NCI-H2029 treated with DMSO at 0.1 percent for 48 hours (cell line): ENCODE measurements at places on chromosomes 6 and 20.

- DNase-seq: no peak
Measured at GRCh38 chr20:23126281-23127061, 40.3 kb upstream of the CD93 start.

GRCh38 chr20:48823476-48823875, 4.3 kb downstream of the PREX1 start:
- DNase-seq: no peak

- DNase-seq: no peak
Measured at GRCh38 chr6:112017169-112017568, 36.7 kb upstream of the CCN6 start.

- DNase-seq: no peak
Measured at GRCh38 chr6:27295301-27296079, 16.6 kb downstream of the POM121L2 start.

GRCh38 chr6:11462742-11463397, 74.7 kb upstream of the TMEM170B start:
- no peak for DNase-seq

GRCh38 chr20:60246751-60247150, 288.5 kb downstream of the CDH26 start:
- DNase-seq: no peak

DNA sequence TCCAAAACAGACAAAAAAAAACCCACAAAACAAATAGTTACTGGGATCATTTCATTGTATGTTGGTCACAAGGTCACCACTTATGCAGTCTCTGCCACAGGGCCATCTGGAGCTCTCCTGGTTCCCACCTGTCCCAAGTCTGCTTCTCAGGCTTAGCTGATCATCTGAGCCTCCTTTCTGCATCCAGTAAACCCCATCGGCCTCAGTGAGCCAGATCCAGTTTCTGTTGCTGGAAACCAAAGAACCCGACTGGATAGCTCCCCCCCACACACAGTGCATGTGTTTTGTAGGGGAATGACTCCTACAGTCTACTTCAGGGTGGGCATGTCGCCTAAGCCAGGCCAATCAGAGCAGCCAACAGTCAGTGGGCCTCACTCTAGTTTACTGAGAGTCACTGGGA, 233.3 kb downstream of the PREX1 start:
- no peak for DNase-seq

- DNase-seq: no peak
Measured at GRCh38 chr6:1987640-1988039, 257.8 kb downstream of the GMDS start.

- no peak for DNase-seq
Measured at GRCh38 chr6:169921853-169922824, 170.7 kb downstream of the ERMARD start.

- no peak for DNase-seq
Measured at GRCh38 chr20:36854348-36855240, 21.3 kb upstream of the TLDC2 start.

DNA sequence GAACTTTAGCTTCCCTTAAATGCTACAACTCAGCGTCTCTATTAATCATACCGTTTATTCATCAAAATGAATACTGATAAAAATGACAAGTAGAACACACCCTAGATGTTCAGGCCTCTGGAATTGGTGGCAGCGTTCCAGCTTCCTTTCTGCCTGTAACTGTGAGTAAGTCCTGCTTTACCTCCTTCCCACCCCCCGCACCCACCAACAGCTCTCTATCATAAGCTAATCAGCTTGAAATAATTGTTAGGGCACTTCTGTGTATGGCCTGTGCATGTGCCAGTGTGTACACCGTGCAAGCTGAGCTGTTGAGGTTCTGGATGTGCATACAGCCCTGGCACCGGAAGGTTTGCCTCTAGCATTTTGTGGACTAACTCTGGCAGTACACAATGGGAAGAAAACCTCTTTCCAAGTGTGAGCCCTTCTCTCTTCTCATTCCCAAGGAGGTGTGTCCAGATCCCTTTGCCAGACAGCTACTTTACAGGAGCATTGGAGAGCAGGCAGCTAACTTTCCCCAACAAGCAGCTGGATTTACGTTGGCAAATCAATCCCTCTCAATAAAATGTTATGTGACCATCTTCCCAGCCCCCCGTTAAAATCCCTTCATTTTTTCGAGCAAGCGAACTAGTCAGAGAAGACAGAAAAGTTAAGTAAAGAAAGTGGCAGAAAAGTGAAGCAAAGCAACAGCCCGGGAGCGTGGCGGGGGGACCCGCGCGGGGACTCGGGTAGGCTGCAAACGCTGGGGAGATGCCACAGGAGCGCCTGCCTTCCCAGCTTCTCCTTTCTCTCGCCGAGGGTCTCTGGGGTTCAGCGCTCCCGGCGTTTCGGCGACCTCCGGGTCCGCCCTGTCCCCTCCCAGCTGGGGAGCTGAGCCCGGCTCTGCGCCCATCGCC, 803 bp upstream of the ADGRG6 start:
- DNase-seq: no peak

- no peak for DNase-seq
Measured at GRCh38 chr6:36292170-36292569, 22.3 kb downstream of the PNPLA1 start.
